ENCODE measurements at places on chromosomes 2 and 18. TPM values are rescaled to one million over a fixed set of nuclear protein-coding genes. Genes with fewer than 3 reads are reported as not detected.

GRCh38 chr2:158034198-158034866 is 67.3 kb upstream of the UPP2 start:
- H3K27ac ChIP-seq, result no peak overlapping the region
- H3K4me1 ChIP-seq, result no peaks in the 10 kb centered on the region
- H3K36me3 ChIP-seq, result no peaks in the 10 kb centered on the region
- H3K27me3 ChIP-seq, result peaks cover 37% of the 10 kb centered on the region
- no peak overlapping the region for H3K4me3 ChIP-seq

DNA sequence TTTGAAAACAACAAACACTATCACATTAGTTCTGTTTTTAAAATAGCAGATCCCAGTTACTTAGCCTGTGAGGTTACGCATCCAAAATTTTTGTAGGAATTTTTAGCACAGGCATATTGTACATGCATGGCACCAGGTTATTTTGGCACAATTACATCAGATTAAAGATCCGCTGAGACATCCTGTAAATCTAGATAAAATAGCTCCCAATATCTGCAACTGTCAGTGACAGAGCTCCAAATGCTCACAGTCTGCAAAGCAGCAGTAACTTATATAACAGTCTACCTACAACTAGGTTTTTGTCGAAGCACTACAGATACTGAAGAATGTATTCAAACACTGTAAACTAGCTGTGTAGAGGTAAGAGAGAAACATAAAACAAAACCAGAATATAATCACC is 200.7 kb upstream of the KCNH7 start:
- H3K27ac ChIP-seq, result no peak overlapping the region
- H3K27me3 ChIP-seq, result no peaks in the 10 kb centered on the region
- DNase-seq, result no peak
- H3K4me1 ChIP-seq, result no peaks in the 10 kb centered on the region

- H3K27me3 ChIP-seq, result no peaks in the 10 kb centered on the region
- no peak overlapping the region for H3K27ac ChIP-seq
- no peaks in the 10 kb centered on the region for H3K36me3 ChIP-seq
- H3K4me3 ChIP-seq, result no peak overlapping the region
- DNase-seq, result no peak
Observed at GRCh38 chr2:192250961-192251360, 56.2 kb upstream of the TMEFF2 start.

- H3K36me3 ChIP-seq, result peaks cover 26% of the 10 kb centered on the region
- H3K27ac ChIP-seq, result peak overlapping the region; percentile 80
- H3K4me1 ChIP-seq, result peaks cover 48% of the 10 kb centered on the region
- H3K4me3 ChIP-seq, result peak overlapping the region; percentile 87
- no peak for DNase-seq
- H3K27me3 ChIP-seq, result no peaks in the 10 kb centered on the region
Observed at GRCh38 chr18:79987566-79987965, 797 bp downstream of the TXNL4A start.

DNMT3A gene
- total RNA-seq, result 59.9 TPM

GRCh38 chr2:30608643-30609042 is 161.6 kb downstream of the LCLAT1 start:
- no peaks in the 10 kb centered on the region for H3K27me3 ChIP-seq
- H3K27ac ChIP-seq, result no peak overlapping the region
- H3K36me3 ChIP-seq, result peaks cover 8% of the 10 kb centered on the region
- H3K4me3 ChIP-seq, result no peak overlapping the region
- H3K4me1 ChIP-seq, result no peaks in the 10 kb centered on the region

EGR4 gene
- 0.09 TPM for total RNA-seq

DNA sequence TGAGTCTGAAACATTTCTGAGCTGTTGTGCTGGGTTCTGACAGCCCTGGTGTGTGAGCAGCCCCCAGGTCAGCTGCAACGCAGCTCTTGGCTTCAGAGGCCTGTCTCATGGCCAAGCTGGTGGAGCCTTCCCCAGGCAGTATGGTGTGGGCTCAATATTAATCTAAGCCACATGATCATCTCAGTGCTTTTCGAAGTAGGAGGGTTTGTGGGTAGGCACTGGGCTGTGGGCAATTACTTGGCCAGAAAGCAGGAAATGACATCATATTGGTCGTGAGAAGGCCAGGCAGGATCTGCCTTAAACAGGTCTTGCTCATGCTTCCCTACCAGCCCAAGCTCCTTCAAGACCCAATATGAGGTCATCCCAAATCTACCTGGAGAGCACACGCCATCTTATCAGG is 26.9 kb downstream of the LOXHD1 start:
- H3K4me3 ChIP-seq, result no peak overlapping the region
- H3K27me3 ChIP-seq, result peaks cover 15% of the 10 kb centered on the region
- H3K27ac ChIP-seq, result peak overlapping the region; percentile 47

ILKAP gene
- total RNA-seq, result 61.7 TPM

UGT1A5 gene
- not detected for total RNA-seq

DNA sequence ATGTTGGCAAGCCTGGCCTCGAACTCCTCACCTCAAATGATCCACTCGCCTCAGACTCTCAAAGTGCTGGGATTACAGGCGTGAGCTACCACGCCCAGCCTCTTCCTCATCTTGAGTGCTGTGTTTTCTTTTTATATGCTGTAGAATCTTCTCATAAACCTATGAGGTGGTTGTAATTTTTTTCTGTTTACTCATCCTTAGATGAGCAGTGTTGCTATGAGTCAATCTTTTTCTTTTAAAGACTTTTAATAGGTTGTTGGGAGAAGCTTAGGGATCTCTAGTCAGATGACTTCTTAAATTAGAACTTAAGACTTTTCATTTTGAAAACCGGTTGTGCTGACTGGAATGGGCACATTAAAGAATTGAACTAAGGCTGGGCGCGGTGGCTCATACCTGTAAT is 8.7 kb upstream of the AAK1 start:
- H3K27ac ChIP-seq, result peak overlapping the region; percentile 42
- H3K36me3 ChIP-seq, result peaks cover 5% of the 10 kb centered on the region
- no peak overlapping the region for H3K4me3 ChIP-seq
- H3K27me3 ChIP-seq, result no peaks in the 10 kb centered on the region
- H3K4me1 ChIP-seq, result peaks cover 42% of the 10 kb centered on the region

DNA sequence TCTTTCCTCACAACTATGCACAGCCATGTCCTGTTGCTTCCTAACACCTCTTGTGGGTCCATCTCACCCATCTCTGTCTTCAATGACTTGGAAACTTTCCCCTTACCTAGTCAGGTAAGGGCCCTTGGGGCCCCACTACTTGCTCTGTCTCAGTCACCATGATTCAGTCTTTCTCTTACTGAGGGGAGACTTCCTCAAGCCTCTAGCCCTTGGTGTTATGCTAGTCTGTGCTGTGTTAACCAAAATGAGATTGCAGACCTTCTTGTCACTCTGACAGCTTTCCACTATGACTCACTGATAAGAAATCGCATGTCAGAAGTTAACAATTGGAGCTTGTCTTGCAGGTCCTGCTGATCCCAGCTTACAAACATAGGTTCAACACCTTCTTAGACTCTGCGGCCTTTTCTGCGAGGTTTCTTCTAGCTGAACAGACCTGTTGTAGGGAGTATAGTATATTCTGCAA is 65.3 kb downstream of the WDR75 start:
- H3K4me1 ChIP-seq, result peaks cover 5% of the 10 kb centered on the region
- H3K36me3 ChIP-seq, result no peaks in the 10 kb centered on the region
- no peak for DNase-seq
- no peak overlapping the region for H3K4me3 ChIP-seq

SPATA3 gene
- total RNA-seq, result 0.44 TPM

- H3K27ac ChIP-seq, result no peak overlapping the region
- no peaks in the 10 kb centered on the region for H3K36me3 ChIP-seq
- peak; percentile 12 for DNase-seq
Observed at GRCh38 chr2:70673041-70673647, 94.9 kb downstream of the ADD2 start.

NRP2 gene
- 0.26 TPM for total RNA-seq

CFAP53 gene
- total RNA-seq, result 0.16 TPM

DNA sequence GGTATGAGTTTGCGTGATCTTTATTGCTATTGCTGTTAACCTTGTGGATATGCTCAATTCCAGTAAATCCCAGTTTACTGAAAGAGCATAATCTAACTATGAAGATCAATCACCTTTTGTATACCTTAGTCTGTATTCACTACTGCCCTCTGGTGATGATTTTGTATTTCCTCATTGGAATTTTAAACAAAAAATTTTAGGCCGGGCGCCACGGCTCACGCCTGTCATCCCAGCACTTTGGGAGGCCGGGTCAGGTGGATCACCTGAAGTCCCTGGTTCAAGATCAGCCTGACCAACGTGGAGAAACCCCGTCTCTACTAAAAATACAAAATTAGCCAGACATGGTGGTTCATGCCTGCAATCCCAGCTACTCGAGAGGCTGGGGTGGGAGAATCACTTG is 5.1 kb downstream of the COMMD1 start:
- H3K27ac ChIP-seq, result no peak overlapping the region
- DNase-seq, result no peak
- H3K36me3 ChIP-seq, result no peaks in the 10 kb centered on the region
- no peak overlapping the region for H3K4me3 ChIP-seq

DNA sequence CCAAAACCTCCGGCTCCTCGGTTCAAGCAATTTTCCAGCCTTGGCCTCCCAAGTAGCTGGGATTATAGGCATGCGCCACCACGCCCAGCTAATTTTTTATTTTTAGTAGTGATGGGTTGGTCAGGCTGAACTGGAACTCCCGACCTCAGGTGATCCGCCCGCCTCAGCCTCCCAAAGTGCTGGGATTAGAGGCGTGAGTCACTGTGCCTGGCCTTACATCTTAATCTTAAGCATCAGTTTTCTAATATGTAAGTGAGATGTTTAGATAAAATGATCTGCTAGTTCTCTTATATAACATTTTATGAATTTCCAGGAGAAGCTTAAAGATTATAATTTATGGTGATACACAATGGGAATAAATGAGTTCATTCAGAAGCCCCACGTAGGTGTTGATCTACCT is 69.2 kb downstream of the SPTBN1 start:
- H3K27ac ChIP-seq, result no peak overlapping the region
- no peaks in the 10 kb centered on the region for H3K36me3 ChIP-seq
- peaks cover 3% of the 10 kb centered on the region for H3K27me3 ChIP-seq
- DNase-seq, result no peak
- H3K4me3 ChIP-seq, result no peak overlapping the region

DNA sequence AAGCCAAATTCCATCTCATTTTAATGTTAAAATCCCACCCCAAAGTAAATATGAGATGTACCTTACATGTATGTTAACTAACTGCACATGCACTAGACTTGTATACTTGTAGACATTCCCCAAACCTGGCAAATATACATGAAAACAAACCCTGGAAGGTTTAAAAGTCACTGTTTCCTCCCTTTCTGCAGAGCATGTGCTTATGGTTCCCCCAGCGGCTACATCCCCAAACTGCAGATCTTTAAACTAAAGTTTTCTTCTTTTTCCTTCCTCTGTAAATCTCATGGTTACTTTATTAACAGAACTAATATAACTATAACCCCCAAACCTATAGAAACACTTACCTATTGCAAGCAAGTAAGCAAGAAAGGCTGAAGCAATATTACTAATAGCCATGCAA is 731.5 kb downstream of the LRP1B start:
- no peak overlapping the region for H3K27ac ChIP-seq
- no peaks in the 10 kb centered on the region for H3K4me1 ChIP-seq
- H3K27me3 ChIP-seq, result no peaks in the 10 kb centered on the region
- DNase-seq, result no peak
- H3K4me3 ChIP-seq, result no peak overlapping the region
- no peaks in the 10 kb centered on the region for H3K36me3 ChIP-seq

- H3K27ac ChIP-seq, result peak overlapping the region; percentile 63
- DNase-seq, result no peak
- peaks cover 76% of the 10 kb centered on the region for H3K27me3 ChIP-seq
- H3K4me1 ChIP-seq, result peaks cover 36% of the 10 kb centered on the region
- H3K36me3 ChIP-seq, result peaks cover 9% of the 10 kb centered on the region
Observed at GRCh38 chr2:63048367-63049171, 2.1 kb upstream of the OTX1 start.

GRCh38 chr2:11566383-11566782 is 32.5 kb downstream of the GREB1 start:
- H3K4me1 ChIP-seq, result no peaks in the 10 kb centered on the region
- H3K36me3 ChIP-seq, result no peaks in the 10 kb centered on the region
- DNase-seq, result no peak
- no peak overlapping the region for H3K27ac ChIP-seq
- peaks cover 7% of the 10 kb centered on the region for H3K27me3 ChIP-seq
- H3K4me3 ChIP-seq, result no peak overlapping the region

GRCh38 chr2:24065341-24065740 is 10.8 kb downstream of the SF3B6 start:
- H3K4me1 ChIP-seq, result peaks cover 17% of the 10 kb centered on the region
- H3K27me3 ChIP-seq, result no peaks in the 10 kb centered on the region
- DNase-seq, result no peak
- H3K4me3 ChIP-seq, result no peak overlapping the region
- peaks cover 25% of the 10 kb centered on the region for H3K36me3 ChIP-seq
- H3K27ac ChIP-seq, result no peak overlapping the region

- DNase-seq, result no peak
- H3K27ac ChIP-seq, result no peak overlapping the region
- H3K4me1 ChIP-seq, result peaks cover 1% of the 10 kb centered on the region
- no peak overlapping the region for H3K4me3 ChIP-seq
Observed at GRCh38 chr2:55500025-55500424, 19.5 kb upstream of the CFAP36 start.

- H3K4me1 ChIP-seq, result no peaks in the 10 kb centered on the region
- H3K27me3 ChIP-seq, result no peaks in the 10 kb centered on the region
- no peak overlapping the region for H3K4me3 ChIP-seq
- no peaks in the 10 kb centered on the region for H3K36me3 ChIP-seq
Observed at GRCh38 chr18:26919627-26920026, 54.1 kb upstream of the AQP4 start.

DNA sequence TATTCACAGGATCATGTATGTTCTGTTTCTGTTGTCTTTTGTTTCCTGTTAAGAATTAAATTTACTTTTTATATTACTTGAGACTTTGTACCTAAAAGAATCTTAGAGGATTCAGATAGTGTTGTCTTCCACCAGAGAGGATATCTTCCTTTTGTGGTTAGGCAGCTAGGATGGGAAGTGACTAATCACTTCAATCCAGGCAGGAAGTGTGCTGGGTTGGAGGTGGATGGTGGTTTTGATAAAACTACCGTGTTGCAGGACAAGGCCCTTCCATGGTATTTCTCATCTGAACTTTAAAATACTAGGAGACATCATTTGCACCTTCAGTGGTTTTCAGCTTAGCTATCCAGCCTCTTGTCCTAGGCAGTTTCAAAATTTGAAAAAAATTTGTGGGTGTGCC is 728.6 kb upstream of the CDH2 start:
- no peaks in the 10 kb centered on the region for H3K27me3 ChIP-seq
- no peaks in the 10 kb centered on the region for H3K36me3 ChIP-seq
- DNase-seq, result no peak
- H3K27ac ChIP-seq, result no peak overlapping the region

DNA sequence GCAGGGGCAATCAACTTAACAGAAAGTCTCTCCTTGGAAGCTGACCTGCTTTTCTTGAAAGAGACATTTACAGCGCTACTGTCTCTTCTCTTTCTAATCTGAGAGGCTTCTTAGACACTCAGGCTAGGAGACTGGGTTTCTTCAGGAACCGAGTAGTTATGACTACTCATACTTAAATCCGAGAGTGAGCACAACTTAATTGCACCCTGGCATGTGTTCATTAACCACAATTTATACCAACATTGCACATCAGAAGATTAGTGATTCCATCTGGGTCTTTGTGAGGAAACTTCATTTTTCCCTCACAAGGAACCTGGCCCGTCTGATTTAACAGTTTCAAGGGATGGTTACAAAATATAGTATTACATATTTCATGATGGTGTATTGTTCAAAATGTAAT is 176.9 kb downstream of the UBE2E3 start:
- H3K4me3 ChIP-seq, result no peak overlapping the region
- H3K4me1 ChIP-seq, result peaks cover 24% of the 10 kb centered on the region
- peaks cover 63% of the 10 kb centered on the region for H3K36me3 ChIP-seq
- H3K27ac ChIP-seq, result no peak overlapping the region

GNAL gene
- not detected for total RNA-seq
